ENCODE measurements at places on chromosomes 13 and 19.

- no peak for DNase-seq
Measured at GRCh38 chr13:27465611-27466010, 15.2 kb upstream of the MTIF3 start.

- no peak for DNase-seq
Measured at GRCh38 chr13:38967446-38967845, 23.2 kb downstream of the STOML3 start.

- no peak for DNase-seq
Measured at GRCh38 chr13:67119481-67119894, 110.6 kb downstream of the PCDH9 start.

- DNase-seq = no peak
Measured at GRCh38 chr19:38638461-38638860, 9.0 kb upstream of the ACTN4 start.

GRCh38 chr13:73287831-73288230, 229.0 kb downstream of the KLF5 start:
- no peak for DNase-seq

GRCh38 chr19:4896372-4896771, 6.3 kb downstream of the ARRDC5 start:
- no peak for DNase-seq

- DNase-seq = no peak
Measured at GRCh38 chr19:292281-292884, 1.2 kb upstream of the PLPP2 start.

- DNase-seq = peak; percentile 83
Measured at GRCh38 chr19:17135001-17135853, 59.6 kb downstream of the MYO9B start.

DNA sequence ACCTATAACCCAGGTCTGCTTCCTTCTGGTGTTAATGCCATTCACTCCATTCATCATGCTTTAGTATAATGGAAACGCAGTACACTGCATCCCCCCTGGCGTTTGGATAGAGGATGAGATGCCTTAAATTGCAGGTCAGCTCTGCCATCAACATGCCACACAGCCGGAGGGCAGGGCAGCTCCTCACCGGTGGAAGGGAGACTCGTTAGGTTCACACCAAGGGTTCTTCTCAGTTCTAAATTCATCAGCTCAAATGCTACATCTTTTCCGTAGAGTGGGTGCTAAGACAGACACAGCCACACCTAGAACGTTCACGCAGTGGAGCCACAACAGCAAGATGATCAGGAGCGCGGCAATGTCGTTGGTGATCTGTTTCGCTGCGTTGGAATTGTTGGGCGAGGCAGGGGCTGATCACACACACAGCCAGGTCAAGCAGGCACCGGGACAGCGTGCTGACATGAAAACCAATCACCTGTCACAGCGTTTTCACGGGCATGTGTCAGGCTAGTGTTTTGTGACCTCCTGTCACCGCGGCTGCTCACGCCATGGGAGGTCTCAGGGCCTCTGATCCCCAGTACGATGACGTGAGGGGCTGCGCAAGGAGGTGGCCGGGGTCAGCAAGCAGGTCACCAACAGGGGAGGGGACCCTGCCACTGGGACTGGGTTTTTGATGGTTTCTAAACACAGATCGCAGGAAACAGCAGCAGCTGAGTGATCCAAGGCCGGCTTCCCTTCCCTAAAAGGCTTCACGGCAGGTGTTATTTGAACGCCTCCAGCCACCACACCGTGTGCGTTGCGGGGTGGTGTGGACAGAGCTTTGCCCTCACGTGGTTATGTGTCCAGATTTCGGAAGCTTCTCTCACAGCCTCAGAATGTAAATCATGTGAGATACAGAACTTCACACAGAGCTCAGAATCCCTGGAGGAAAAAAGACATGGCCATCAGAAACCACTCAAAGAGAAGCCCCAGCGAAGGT, 94.3 kb upstream of the IRS2 start:
- no peak for DNase-seq

DNA sequence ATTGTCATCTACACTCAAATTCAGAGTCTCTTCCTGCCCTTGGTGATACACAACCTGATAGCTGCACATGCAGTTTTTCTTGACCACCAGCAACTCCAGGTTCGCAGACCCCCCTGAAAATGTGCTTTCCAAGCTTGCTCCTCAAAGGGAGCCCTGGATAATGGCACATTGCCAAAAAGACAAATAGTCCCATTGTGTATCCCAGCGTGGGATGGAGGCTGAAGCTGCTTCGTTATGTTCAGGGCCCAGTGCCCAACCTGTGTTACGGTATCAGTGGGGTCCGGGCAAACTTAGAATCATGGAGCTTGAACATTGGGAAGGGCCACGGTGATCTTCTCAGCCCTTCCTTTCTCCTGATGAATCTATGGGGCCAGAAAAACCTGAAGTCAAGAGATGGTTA, 173.0 kb downstream of the TEX29 start:
- no peak for DNase-seq

DNA sequence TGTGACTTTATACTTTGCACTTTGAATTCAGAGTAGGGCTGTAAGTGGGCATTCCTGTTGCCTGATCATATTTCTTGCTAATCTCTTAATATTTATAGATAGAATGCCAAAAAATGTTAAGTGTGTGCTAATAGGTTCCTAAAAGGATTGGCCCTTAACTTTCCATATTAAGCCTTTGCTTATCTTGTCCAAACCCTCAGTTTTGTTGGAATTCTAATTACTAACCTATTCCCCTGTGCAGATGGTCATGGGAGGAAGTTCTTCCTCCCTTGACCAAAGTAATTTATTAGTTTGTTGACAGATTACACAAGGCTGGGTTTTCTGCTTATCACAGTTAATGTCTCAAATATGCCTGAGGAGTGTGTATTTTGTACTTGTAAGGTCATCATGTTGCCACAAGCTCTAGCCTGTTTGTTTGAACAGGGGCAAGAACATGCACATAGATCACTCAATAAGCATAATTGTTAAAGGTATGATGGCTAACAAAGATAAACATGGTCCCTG, 541.1 kb upstream of the SPRY2 start:
- DNase-seq = no peak

GRCh38 chr13:28530729-28531076, 35.8 kb upstream of the FLT1 start:
- no peak for DNase-seq

GRCh38 chr13:71625694-71626093, 241.3 kb downstream of the DACH1 start:
- DNase-seq = no peak

- no peak for DNase-seq
Measured at GRCh38 chr19:31461814-31462539, 112.7 kb upstream of the TSHZ3 start.

DNA sequence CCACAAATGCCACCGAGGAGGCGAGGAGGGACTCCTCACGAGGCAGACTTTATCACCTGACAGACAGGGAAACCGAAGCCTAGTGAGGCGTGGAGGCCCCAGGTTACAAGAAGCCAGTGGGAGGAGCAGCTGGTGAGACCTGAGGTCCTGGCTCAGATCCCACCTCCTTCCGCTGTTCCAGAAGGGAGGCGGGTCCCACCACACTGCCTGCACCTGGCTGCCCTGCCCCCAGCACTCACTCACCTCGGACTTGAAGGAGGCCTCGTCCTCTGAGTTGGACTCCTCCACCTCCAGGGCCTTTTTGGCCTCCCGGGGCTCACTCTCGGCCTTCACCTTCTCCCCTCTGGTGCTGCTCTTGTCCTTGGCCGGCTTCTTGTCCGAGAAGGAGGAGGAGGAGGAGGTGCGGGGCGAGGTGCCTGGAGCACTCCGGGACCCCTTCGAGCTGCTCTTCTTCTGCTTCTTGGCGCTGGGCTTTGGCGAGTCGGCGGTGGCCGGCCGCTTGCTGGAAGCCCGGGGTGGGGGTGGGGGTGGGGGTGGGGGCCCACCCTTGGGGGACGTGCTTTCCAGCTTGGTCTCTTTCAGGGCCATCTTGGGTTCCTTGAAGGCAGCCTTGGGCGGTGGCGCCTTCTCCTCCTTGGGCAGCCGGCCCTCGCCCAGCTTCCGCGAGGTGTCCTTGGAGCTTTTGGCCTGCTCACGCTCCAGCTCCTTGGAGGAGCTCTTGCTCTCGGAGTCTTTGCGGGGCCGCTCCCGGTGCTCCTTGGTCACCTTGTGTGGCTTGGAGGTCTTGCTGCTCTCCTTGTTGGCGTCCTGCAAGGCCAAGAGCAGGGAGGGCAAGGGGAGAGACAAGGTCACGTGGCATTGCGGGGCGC, 57.7 kb downstream of the MLLT1 start:
- DNase-seq = no peak

DNA sequence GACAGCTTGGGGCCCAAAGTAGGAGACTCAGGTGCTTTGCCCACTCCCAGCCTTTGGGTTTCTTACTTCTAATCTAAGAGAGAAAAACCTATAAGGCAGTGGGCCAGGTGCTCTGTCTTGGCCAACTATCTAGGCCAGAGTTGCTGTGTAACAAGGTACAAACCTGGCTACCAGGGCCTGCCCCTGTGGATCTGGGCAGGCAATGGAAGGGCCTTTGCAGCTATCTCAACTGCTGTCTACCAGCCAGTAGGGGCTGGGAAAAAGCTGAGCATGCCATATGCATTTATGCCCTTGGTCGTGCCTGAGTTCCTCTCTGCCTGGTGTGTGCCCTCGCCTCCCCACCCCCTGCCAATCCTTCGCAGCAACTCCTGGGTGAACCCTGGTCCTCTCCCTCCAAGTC, 16.7 kb upstream of the SERPINE3 start:
- no peak for DNase-seq

DNA sequence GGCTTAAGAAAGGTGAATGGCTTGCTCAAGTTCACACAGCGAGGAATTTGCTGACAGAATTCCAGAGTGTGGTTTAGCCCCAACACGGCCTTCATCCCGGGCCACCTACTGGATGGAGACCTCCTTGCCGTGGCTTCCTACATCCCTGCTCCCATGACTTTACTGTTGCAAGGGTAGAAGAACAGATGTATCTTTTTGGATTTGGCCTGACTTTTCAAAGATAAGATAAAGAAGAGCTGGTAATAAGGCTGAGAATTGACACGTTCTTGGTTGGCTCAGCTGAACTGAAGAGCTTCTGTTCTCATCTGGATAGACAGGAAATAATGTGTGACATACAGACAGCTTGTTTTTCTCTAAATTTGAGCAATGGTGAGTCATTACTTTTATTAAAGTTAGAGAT, 113.1 kb downstream of the KLF5 start:
- no peak for DNase-seq

DNA sequence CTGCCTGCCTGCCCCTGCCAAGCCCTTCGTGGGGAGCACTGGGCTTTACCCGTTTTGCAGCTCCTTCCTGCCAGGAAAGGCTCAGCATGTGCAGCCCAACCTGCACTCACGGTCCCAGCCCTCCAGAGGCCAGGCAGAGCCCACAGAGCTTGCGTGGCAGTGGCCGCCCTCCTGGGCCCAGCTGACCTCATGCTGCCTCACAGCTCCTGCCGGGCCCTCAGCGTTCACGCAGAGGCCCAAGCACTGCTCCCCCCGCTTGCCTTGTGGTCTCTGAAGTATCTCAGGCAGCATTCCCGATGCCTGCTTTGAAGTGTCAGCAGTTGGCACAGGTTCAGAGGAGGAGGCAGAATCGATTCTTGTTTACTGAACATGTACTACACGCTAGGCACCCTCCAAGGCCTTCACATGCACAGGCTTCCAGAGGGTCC, 32.5 kb downstream of the CAPN12 start:
- no peak for DNase-seq

GRCh38 chr19:34351382-34351826, 13.6 kb upstream of the GPI start:
- DNase-seq = no peak

DNA sequence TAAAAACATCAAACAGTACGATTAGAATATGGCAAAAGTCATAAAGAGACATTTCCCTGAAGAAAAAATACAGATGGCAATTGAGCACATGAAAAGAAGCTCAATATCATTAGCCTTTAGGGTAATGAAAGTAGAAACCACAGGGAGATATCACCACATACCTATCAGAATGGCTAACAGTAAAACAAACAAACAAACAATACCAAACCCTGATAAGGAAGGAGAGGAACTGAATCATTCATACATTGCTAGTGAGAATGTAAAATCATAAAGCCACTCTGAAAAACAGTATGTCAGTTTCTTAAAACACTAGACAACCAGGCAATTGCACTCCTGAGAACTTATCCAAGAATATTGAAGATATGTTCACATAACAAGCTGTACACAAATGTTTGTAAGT, 1342.5 kb upstream of the SLC10A2 start:
- no peak for DNase-seq

- DNase-seq = no peak
Measured at GRCh38 chr19:43548706-43549105, 15.7 kb downstream of the ZNF575 start.

- no peak for DNase-seq
Measured at GRCh38 chr13:63026285-63026797, 1610.7 kb upstream of the PCDH20 start.

GRCh38 chr19:22595422-22595821, 38.7 kb upstream of the ZNF492 start:
- DNase-seq = no peak

DNA sequence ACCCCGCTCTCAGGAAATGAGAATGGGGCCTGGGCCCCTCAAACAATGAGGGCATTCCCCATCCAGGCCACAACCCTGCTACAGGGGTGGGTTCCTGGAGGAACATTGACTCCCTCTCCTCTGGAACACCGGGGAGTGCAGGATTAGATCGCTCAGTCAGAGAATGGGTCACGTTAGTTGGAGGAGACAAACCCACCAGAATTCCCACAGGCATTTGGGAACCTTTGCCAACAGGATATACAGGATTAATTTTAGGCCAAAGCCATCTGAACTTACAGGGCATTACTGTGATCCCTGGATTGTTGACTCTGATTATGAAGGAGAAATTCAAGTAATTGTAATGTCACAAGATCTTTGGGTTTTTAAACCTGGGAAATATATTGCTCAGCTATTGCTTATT, 2.6 kb downstream of the ERVK3-1 start:
- no peak for DNase-seq

DNA sequence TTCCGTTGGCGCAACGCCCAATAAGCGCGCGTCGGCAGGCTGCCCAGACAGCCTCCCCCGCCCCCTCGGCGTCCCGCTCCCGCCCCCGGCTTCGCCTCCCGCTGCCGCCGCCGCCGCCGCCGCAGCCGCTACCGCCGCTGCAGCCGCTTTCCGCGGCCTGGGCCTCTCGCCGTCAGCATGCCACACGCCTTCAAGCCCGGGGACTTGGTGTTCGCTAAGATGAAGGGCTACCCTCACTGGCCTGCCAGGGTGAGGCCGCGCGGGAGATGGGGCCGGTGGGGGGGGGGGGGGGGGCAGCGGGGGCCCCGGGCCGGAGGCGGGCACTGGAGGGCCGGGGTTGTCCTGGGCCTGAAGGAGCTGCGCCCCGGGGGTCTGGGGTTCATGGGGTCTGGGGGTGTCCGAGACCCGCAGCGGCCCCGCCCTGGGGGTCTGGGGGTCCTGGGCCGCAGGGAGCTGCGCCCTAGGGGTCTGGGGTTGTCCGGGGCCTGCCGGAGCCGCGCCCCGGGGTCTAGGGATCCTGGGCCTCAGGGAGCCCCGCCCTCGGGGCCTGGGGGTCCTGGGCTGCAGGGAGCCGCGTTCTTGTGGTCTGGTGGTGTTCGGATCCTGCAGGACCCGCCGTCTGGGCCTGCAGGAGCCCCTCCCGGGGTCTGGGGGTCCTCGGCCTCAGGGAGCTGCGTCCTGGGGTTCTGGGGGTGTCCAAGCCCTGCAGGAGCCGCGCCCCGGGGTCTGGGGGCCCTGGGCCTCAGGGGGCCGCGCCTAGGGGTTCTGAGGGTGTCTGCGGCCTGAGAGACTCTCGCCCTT, at the start of gene HDGFL2:
HDGFL2 (plus strand) TSS at position 124 of the 801 bp plus-strand sequence; CDS start at position 178, 54 bp downstream.
- no peak for DNase-seq

GRCh38 chr19:50383001-50383851, 921 bp upstream of the POLD1 start:
- DNase-seq = no peak

Measured in GM06990 (cell line).